ENCODE measurements at places on chromosomes 1 and 21.

GRCh38 chr1:196887515-196888239, at the start of gene CFHR4:
TSS of gene CFHR4 (plus strand) at chr1:196888052. CDS start at chr1:196888151, 99 bp downstream.
- DNase-seq = no peak

GRCh38 chr21:45988366-45989347, 7.1 kb downstream of the COL6A1 start:
- DNase-seq = no peak

DNA sequence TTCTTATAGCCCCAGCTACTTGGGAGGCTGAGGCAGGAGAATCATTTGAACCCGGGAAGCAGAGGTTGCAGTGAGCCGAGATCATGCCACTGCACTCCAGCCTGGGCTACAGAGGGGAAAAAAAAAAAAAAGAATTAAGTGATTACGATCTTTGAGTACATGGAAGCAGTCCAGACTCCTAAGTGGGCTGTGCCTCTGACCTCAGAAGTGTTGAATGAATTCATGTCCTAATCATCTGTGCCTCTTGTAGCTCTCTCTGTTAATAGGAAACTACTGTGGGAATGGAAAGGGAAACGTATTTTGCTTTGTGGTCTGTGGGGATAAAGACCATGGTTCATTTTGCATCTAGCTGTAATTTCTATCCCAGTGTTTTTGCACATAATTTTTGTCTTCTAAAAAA, 8.4 kb upstream of the IVNS1ABP start:
- no peak for DNase-seq

DNA sequence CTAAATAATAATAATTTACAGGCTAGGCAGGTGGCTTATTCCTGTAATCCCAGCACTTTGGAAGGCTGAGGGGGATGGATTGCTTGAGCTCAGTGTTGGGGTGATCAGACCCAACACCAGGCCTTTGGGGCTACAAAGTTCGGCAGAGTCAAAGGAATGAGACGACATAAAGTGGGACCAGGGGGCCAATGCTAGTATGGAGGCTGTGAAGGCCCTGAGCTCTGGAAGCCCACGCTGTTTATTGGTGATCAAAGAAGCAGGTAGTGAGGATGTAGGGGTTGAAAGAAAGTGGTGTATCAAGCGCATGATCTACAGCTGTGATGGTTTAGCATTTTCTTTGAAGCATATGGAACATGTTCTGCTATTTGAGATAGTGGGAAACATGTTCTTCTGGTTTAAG, 5.6 kb downstream of the BTBD8 start:
- DNase-seq = no peak

DNA sequence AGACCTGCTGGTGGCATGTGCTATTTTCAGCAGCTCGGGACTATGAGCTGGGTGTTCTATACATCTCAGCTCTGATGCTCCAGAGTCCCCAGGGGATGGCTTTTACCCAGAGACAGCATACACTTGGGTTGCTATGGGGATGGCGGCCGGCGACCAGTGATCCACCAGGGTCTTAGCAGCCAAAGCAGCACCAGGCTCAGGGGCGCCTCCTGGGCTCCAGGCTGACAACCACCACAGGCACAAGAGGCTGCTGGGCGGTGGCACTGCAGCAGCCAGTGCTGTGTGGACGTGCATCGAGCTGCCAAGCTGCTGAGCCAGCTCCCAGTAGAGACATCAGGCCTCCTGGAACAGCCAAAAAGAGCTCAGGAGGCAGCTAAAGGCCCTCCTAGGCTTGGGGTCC, 37.6 kb upstream of the CLSTN1 start:
- DNase-seq = no peak

GRCh38 chr1:46404482-46405196, 10.5 kb downstream of the FAAH start:
- no peak for DNase-seq

DNA sequence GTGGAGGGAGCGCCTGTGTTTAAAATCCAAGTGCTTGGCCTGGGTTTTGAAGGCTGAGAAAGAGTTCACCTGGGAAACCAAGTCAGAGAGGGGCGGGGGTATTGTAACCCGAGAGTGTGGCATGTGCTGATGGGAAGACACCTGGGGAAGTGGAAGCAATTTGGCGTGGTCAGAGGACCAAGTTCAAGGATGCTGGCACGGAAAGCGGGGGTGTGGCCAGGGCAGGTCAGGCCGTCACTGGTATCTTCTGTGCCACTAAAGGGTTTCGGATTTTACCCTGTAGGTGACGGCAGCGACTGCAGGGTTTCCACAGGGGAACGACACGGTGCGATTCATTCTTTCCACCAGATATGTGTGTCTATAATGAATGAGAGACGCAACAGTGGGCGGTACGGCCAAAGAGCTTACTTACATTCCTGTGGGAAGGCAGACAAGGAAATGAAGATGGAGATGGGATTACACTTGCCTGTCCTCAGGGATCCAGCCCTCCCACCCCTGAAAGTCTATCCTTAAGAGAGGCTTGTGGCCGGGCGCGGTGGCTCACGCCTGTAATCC, 31.3 kb downstream of the CA6 start:
- DNase-seq = no peak

All from HFF-Myc (cell line).